ENCODE measurements at places on chromosomes 4 and X. TPM values are rescaled to one million over a fixed set of nuclear protein-coding genes. Genes with fewer than 3 reads are reported as not detected.

The CT55 gene
- total RNA-seq: not detected

The PPBP gene
- total RNA-seq: not detected

The CENPI gene
- 17.7 TPM for total RNA-seq

The CCNI gene
- total RNA-seq: 183 TPM

The P2RY10 gene
- not detected for total RNA-seq

The SFRP2 gene
- not detected for total RNA-seq

The ARAP2 gene
- total RNA-seq: not detected

The AVPR2 gene
- total RNA-seq: not detected

All from vein endothelial cell (primary cell).